Upper lobe of right lung (tissue), 1 donor: ENCODE measurements at places on chromosomes 11 and 22.

DNA sequence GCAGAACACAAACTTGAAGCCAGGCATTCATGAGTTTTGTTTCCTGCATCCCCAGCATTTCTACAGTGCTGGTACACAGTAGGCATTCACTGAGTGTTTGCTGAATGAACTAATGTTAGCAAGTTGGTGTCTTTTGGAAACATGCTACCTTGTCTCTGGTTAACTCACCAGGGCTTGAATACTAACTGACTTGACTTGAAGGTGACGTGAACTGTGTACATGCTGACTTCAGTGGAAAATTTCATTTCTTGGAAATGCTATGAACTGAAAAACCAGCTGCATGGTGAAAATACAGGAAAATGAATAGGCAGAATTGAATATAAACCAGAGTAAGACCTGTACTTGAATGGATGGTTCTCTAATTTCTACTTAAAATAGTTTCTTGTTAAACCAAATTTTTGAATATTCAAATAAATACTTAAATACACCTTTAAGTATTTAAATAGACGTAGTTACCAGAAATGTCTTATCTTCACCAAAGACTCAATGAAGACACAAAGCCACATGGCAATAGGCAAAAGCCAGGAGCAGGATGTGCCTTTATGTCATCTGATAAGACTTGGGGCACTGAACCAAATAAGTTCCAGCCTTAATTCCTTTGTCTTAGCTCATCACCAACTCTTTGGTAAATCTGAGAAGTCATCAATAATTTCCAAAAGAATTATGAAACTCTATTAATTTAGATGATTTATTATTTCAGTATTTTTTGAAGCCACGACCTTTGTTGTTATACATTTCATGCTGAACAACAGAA, 39.7 kb upstream of the POU2AF2 start:
- DNase-seq: no peak

- no peak for DNase-seq
These were observed 7.7 kb downstream of the BIK start for GRCh38 chr22:43118024-43118849.

- no peak for DNase-seq
These were observed 18.3 kb downstream of the SMCO4 start for GRCh38 chr11:93524858-93525257.

DNA sequence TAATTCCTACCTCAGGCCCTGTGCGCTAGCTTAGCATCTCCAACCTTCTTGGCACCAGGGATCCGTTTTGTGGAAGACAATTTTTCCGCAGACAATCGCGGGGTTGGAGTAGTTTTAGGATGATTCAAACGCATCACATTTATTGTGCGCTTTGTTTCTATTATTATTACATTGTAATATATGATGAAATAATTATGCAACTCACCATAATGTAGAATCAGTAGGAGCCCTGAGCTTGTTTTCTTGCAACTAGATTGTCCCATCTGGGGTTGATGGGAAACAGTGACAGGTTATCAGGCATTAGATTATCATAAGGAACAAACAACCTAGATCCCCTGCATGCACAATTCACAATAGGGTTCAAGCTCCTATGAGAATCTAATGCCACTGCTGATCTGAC, 52.3 kb downstream of the AMOTL1 start:
- DNase-seq: no peak

GRCh38 chr11:95671768-95672167, 117.8 kb downstream of the FAM76B start:
- DNase-seq: no peak

DNA sequence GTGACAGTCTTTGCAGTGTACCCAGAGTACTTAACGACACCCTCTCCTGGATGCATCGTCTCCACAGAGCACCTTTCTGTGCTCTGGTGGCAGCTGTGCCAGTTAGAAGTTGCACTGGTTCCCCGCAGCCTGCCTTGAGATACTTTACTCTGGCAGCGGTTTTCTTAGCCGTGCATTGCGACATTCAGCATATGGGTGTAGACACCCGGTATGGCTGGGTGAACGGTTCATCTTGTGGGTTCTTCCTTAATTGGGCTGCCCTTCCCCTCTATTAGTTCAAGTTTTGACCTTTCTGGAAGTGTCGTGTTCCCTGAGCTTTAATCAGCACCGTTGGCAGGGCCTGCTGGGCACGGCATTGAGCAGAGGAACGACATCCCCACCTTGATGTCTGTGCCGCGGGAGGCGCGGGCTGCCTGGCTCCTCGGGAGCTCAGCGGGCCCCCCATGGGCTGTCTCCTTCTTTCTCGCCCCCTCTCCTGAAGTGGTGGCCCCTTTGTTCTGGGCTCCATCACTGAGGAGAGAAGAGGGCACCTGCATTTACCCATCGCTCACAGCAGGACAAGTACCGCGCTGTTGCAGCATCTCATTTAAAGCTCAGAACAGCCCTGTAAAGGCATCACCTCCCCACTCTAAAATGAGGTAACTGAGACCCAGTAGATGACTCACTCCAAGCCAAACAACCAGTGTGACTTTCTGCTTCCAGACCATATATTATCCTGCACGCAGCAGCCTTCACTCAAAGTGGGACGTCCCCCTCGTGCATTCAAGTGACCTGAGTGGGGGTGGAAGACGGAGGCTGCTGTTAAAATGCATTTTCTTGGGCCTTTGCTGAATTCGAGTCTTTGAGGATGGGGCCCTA, 13.3 kb downstream of the FAM83F start:
- no peak for DNase-seq

DNA sequence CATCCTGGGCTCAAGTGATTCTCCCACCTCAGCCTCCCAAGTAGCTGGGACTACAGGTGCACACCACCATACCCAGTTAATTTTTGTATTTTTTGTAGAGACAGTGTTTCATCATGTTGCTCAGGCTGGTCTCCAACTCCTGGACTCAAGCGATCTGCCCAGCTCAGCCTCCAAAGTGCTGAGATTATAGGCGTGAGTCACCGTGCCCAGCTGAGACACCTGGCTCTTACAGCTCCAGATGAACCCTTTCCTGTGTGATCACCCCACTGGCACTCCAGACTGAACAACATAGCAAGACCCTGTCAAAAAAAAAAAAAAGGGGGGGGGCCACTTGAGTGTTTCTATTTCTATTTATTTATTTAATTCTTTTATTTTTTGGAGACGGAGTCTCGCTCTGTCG, 1.0 kb upstream of the ADSL start:
- no peak for DNase-seq

DNA sequence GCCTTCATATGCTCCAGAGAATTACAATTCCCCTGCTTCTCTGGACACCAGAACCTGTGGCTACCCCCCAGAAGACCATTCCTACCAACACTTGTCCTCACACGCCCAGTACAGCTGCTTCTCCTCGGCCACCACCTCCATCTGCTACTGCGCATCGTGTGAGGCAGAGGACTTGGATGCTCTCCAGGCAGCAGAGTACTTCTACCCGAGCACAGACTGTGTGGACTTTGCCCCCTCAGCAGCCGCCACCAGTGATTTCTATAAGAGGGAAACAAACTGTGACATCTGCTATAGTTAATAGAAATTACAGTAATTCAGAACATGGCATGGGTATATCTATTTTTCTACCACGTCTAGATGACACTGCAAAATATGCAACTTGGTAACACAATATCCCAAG, 9.8 kb downstream of the POU2AF3 start:
- DNase-seq: no peak

DNA sequence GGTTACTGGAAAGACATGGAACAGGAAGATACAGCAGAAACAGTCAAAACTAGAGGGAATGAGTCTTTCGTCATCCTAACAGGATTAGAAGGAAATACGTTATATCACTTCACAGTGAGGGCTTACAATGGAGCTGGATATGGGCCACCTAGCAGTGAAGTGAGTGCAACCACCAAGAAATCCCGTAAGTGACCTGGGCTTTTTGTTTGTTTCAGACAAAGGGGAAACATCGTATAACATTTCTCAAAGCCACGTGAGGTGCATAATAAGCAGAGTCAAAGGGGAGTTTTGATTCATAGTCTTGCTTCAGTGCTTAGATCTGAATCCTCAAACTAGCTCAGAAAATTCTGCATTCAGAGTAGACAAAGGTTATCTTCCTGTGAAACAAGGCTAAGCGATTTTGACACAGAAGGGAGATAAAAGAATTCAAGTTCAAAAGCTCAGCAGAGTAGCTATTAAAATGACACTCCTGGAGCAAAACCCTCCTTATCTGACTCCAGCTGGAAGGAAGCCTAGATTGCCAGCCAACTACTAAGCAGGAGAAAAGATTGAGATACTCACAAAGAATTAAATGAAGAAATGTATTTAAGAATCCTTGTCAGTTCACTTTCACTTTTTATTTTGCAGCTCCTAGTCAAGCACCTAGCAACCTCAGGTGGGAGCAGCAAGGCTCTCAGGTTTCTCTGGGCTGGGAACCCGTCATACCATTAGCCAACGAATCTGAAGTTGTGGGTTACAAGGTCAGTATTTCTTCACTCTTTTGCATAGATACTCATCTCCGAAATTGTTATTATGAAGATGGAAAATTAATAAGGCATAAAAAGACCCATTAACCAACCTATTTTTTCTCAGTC, 346.4 kb upstream of the ARHGAP42 start:
- no peak for DNase-seq

DNA sequence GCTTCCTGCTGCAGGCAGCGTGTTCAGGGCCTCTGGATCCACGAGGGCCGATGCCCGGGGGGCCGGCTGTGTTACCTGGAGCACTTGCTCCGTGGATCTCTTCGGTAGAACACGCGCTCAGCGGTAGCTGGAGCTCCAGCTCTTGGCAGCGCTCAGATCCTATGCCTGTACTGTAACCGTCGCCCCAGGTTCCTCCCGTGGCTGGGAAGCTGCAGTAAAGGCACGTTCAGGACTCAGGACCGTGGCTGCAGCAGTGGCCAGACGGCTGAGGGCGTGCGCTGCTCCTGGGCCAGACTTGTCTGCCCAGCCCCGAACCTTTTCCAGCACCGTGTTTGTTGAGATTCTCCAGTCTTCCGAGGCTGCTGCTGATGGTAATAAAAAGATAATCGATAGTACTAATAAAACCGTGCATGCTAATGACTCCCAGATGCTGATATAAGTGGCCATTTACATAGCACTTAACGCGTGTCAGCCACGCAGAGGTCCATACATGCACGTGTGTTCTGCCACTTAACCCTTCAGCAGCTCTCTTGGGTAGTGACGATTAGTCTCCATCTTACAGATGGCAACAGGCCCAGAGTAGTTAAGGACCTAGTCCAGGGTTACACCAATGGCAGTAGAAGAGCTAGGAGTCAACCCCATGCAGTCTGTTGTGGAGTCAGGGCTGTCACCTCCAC, 1.4 kb downstream of the MOV10L1 start:
- no peak for DNase-seq

DNA sequence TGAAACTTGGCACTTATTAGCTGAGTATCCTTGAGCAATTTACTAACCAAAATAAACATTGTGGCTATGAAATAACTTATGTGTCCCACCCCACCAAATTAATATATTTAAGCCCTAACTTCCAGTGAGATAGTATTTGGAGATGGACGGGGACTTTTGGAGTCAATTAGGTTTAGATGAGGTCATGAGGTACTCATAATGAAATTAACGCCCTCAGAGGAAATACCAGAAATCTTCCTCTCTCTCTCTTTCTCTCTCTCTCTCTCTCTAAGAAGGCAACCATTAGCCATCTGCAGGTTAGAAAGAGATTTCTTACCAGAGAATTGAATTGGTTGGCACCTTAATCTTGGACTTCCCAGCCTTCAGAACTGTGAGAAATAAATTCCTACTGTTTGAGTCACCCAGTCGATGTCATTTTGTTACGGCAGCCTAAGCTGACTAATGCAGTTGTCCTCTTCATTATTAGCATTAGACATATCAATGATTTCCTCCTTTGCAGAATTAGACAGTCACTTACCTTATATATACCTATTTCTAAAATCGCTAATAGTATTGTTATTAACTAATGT, 1284.0 kb downstream of the FAM181B start:
- DNase-seq: no peak

DNA sequence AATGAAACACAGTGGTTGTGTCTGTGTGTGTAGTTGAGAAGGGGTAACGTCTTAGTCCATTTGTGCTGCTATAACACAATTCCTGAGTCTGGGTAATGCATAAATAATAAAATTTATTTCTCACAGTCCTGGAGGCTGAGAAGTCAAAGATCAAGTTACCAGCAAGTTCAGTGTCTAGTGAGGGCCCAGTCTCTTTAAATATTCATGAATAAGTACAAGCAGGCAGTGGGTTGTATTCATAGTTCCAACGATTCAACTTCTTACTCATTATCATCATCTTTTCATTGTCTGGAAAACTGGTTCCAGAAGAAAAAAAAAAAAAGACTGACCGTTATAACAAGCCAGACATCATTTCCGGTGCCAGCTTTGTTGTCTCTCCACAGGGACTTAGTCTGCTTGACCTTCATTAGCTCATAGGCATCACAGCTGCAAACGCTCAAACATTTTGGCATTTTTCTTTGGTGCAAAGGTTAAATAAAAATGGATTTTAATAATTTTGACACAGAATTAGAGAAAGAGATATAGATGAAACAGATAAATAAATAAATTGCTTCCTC, 1297.5 kb downstream of the LRRC4C start:
- no peak for DNase-seq

- no peak for DNase-seq
These were observed 572.7 kb downstream of the SOX6 start for GRCh38 chr11:15783619-15784018.

DNA sequence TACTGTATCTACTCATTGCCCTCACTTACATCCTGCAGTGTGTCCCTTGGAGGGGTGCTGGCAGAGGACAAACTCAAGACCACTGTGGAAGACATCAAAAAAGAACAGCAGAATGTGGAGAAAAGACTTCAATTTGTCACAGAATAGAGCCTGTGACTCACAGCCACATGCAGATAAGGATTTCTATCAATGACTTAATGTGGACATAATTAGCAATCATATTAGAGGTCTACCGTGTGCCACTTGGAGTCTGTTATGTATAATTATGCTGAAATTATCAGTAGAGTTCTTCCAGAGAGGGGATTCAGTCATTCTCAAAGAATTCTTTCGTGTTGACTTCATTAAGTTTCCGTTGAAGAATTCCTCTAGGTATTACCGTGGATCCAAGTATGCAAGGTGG, 473.5 kb downstream of the MIAT start:
- no peak for DNase-seq

DNA sequence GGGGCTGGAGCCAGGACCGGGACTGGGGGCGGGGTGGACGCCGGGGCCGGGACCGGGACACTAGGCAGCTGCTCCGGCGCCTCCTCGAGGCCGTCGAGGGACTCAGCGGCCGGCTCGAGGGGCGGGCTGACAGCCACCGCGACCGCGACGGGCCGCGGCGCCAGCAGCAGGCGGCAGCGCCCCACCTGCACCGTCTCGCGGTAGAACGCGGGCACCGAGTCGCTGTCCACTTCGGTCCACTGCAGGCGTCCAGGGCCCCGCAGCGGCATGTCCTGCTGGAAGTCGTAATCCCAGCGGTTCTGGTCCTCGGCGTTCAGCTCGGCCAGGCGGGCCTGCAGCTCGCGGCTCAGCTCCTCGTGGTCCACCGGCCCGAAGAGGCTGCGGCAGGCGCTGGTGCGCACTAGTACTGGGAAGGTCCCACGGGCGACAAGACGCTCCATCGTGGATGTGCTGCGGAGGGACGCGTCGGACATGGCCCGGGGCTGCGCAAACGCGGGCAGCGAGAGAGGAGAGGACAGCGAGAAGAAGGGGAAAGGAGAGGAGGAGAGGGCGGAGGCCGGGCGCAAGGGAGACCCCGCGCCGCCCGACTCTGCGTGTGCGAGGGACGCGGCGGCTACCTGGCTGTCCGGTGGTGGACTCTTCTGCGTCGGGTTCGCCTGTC, 428 bp downstream of the CDKN1C start:
- DNase-seq: peak; percentile 85

GRCh38 chr11:112288021-112288420, 27.4 kb upstream of the PLET1 start:
- DNase-seq: no peak

- DNase-seq: peak; percentile 57
These were observed 59.4 kb downstream of the RTL6 start for GRCh38 chr22:44438481-44439131.

- peak; percentile 34 for DNase-seq
These were observed 9.5 kb downstream of the IGLL5 start for GRCh38 chr22:22897091-22897490.
